ENCODE measurements at places on chromosomes 6 and 20.

DNA sequence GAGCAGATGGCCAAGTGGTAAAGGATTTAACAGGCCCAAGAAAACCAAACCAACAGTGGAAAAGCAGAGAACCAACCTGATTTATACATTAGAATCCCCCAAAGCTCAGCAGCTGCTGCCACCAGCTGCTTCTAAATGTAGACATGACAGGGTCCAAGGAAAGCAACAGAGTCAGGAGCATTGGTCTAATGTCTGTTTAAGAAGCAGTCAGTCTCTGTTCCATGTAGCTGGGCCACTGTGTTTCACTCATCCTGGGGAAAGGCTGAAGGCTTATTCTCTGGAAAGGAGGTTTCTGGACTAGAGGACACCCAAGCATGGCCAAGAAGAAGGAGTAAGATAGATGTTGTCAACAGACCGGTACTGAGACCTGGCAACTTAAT, 75.4 kb downstream of the TMEM244 start:
- no peak for DNase-seq

- DNase-seq = no peak
Measured at GRCh38 chr6:7270320-7271204, 42.4 kb downstream of the SSR1 start.

GRCh38 chr20:6348908-6349307, 226.1 kb upstream of the FERMT1 start:
- DNase-seq = no peak

DNA sequence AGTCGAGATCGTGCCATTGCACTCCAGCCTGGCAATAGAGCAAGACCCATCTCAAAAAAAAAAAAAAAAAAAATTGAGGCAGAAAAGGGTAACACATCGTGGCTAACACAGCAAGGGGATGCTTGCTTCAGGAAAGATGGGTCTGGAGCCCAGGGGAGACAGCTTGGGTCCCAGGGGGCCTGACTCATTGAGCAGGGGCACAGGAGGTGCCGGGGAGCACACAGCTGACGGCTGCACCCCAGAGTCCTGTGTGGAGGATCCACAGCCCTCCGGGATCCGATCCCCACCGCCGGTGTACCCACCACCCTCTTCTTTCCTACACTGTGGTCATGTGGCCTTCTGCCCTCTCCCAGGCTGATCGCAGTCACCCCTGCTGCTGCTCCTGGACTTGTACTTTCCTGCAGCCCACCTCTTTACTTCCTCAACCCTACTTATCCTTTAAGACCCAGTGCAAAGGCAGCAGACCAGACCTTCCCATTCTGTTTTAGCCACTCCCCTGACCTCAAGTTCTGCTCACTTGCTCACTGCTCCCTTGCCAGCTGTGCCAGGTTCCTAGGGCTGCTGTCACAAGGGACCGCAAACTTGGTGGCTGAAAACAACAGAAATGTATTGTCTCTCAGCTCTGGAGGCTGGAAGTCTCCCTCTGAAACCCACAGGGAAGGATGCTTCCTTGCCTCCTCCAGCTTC, 17.6 kb upstream of the EZR start:
- DNase-seq = no peak

DNA sequence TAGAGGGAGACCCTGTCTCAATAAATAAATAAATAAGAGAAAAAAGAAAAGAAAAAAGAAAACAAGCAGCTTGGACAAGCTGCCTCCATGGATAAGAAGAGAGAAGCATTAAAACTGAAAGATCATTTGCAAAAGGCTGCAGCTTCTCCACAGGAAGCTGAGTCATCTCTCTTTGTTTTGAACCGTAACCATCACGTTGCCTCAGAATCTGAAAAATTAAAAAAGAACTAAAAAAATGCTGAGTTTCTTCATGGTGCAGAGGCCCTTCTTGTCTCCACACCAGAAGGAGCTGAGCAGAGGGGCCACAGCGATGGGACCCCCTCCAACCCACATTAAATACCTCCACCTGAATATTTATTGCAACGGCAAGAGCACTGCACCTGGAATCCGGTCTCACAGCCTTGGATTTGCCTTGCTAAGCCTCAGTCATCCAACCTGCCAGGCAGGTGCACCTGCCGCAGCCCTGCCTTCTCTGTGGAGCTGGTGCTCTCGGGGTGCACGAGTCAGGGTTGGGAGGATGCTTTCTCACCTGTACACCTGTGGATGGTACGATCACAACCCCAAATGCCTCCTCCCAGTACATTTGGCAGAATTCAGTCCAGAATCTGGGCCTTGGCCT, 28.1 kb downstream of the TOX2 start:
- DNase-seq = no peak

DNA sequence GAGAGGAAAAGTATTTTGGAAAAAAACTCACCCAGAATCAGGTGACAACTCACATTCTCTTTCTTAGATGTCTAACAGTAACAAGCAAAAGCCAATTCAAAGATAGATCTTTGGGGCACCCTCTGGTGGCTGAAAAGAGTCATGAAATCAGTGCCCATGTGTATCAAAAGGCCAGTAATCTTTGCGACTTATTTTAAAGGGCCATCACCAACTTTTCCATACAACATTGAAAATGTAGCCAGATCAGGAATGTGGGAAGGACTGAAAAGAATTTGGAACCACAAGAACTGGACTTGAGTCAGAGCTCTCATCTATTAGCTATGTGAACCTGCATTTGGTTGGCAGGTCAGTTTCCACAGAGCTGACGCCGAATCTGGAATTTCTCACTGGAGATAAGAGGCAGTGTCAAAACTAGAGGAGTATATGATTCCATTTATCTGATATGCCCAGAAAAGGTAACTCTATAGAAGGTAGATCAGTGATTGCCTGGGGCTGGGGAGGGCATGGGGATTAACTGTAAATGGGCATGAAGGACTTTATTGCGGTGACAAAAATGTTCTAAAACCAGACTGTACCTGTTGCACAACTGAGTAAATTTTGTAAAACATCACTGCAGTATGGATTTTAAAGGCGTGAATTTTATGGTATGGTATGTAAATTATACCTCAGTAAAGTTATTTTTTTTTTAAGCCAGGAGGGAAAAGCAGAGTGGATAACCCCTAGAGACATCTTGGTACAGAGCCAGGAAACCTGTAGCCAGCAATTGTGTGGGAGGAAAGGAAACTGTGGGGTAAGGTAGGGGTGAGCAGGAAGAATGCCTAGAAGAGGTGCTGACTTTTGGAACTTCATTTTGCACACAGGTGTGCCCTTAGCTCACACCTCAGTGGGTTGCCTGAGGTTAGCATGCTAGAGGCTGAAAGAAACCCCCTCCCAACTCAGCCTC, 117.1 kb upstream of the ASF1A start:
- DNase-seq = peak; percentile 65

GRCh38 chr6:121951123-121951522, 448.3 kb upstream of the HSF2 start:
- DNase-seq = no peak

DNA sequence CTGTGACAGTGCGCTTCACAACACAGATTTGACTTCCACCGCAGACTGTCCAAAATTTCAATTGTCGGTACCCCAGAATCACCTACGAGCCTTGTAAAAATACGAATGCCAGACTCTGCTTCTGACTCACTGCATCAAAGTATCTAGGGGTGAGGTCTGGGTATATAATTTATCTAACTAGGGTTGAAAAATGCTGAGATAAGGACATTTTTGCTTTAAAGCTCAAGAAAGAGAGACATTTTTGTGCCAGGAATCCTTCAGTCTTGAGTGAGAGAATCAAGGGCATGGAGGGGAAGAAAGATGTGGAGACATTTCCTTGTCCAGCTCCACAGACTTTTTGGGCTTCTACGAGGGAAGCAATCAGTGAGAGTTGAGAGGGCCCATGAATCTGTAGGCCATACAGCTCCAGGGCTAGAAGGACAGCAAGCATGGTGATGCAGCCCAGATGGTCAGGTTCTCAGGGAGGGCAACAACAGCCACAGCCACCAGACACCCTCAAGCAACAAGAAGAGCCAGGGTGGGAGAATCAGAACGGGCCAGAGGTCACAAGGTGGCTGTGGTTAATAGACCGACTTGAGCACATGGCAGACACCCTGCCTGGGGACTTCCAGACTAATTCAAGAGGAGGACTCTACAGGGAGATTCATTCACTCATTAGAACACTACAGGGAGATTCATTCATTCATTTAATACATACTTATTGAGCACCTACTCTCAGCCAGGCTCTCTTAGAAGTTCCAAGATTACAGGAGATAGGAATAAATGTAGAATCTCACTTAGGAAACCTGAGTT, 211.1 kb upstream of the PRDM1 start:
- no peak for DNase-seq

GRCh38 chr20:60071965-60072364, 113.7 kb downstream of the CDH26 start:
- DNase-seq = no peak

- no peak for DNase-seq
Measured at GRCh38 chr20:15047042-15047441, 709.6 kb upstream of the FLRT3 start.

- no peak for DNase-seq
Measured at GRCh38 chr20:7355051-7355450, 585.2 kb downstream of the HAO1 start.

- no peak for DNase-seq
Measured at GRCh38 chr6:7705483-7705882, 20.4 kb upstream of the BMP6 start.

DNA sequence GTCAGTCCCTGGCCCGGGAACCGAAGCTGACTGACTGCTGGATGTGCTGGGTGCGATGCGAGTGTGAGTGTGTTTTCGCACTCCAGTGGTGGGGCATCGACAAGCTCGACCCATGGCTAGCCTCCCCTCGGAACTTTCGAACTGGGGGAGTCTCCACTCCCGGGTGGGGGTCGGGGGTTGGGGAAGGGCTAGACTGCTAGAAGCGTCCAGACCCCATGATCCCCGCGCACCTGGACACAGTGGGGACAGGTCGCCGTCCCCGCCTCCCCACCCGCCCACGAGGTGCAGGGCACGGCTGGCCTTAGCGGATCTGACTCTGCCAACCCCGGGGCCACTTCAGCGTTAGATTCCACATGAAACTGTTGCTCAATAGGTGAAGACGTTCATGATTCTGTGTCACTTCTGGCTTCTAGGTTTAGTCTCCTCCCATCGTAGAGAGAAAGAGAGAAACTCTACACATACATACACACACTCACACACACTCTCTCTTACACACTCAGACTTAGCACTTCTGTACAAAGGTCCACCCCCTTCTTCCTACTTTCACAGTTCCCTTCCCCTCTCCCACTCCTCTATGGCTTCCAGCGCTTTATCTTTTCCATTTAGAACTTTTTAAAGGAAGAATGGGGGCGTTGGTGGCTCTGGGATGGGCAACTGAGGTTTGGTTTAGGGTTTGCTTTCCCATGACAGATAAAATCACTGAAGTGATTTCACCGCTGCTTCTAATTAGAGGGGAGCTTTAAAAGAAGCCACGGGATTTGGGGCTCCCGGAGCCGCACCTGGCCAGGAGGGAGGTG, 5.1 kb upstream of the TFAP2A start:
- no peak for DNase-seq

- DNase-seq = no peak
Measured at GRCh38 chr6:70257768-70258273, 45.1 kb downstream of the COL9A1 start.

GRCh38 chr6:147054158-147054557, 150.1 kb upstream of the STXBP5 start:
- DNase-seq = no peak

DNA sequence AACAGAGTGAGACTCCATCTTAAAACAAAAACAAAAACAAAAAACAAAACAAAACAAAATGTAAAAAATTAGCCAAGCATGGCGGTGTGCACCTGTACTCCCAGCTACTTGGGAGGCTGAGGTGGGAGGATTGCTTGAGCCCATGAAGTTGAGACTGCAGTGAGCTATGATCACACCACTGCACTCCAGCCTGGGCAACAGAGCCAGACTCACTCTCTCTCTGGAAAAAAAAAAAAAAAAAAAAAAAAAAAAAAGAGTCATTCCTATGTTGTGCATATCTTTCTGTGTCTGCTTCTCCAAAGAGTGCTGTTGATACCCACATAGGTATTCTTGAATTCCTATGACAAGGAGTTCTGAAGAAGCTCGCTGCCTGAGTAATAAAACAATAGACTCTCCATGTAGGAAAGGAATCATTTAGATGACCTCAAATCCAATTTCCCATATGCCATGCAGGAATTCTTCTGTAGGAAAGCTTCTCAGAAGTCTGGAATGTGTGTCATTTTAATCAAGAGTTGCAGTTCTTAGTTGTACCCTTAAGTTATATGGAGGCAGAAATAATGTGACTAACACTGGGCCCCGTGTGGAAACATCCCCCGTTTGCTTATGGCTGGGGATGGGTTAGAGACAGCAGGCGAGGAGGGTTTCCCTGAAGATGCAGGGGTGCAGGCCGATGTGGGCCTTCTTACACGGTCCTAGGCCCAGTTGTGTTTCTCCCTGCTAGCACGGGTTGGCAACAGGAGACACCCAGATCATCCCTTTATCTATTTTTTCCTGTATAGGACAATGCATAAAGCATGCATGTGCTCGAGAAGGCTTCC, 79.4 kb downstream of the ZDHHC14 start:
- DNase-seq = peak; percentile 29

GRCh38 chr20:38435555-38435939, 419 bp upstream of the SNHG17 start:
- DNase-seq = no peak

- no peak for DNase-seq
Measured at GRCh38 chr6:89997456-89998445, 103.5 kb downstream of the GJA10 start.

DNA sequence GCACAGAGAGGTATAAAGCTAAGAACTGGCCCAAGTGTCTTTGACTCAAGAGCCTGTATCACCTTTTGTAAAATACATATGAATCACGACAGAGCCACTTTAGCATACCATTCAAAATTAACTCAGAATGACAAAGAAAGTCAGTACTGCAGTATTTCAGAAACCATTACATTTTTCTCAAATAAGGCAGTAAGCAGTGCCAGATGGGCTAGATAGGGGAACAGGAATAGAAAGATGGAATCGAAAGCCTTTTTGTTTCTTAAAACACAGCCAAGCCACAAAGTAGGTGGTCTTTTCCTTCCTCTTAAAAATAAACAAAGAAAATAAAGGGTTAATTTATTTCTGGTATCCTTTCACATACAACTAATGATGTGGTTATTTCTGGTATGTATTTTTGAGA, 10.3 kb downstream of the CLDN20 start:
- no peak for DNase-seq

GRCh38 chr20:19662637-19662995, 95.4 kb upstream of the RIN2 start:
- DNase-seq = no peak

GRCh38 chr6:115573861-115574260, 486.8 kb downstream of the FRK start:
- DNase-seq = no peak

DNA sequence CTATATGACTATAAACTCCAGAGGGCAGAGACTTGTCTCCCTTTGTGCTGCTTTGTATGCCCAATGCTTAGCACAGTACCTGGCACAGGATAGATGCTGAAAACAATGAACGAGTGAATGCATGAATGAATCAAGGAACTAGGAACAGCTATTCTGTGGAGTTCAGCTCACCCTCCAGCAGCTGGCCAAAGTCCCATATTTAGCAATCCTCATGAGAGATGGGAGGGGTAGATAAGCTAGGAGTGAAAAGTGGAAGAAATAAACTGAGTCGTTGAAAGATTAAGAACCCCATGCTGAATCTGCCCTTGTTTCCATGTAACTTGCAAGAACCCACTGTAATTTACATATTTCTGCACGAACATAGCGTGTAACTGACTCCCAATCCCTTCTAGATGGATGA, 106.5 kb downstream of the MAFB start:
- DNase-seq = no peak
